ENCODE measurements at places on chromosomes 2 and 18. TPM values are rescaled to one million over a fixed set of nuclear protein-coding genes. Genes with fewer than 3 reads are reported as not detected.

The NAT8 gene
- total RNA-seq = not detected

DNA sequence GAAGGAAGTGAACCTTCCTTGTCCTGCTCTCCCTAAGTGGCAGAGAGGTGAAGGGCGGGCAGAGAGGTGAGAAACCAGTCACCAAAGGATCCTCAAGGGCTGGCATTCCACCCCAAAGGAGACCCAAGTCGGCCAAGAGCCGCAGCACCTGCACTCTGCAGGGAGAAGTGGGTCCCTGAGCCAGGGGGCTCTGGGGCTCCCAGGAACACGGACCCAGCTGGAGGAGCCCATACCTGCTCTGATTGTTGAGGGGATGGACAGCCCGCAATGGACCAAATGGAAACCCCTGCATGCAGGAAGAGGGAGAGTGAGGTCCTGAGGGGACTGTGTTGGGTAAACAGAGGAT is 233.3 kb downstream of the ATAD2B start:
- no peaks in the 10 kb centered on the region for H3K36me3 ChIP-seq
- no peaks in the 10 kb centered on the region for H3K27me3 ChIP-seq
- peaks cover 14% of the 10 kb centered on the region for H3K4me1 ChIP-seq
- no peak overlapping the region for H3K27ac ChIP-seq

DNA sequence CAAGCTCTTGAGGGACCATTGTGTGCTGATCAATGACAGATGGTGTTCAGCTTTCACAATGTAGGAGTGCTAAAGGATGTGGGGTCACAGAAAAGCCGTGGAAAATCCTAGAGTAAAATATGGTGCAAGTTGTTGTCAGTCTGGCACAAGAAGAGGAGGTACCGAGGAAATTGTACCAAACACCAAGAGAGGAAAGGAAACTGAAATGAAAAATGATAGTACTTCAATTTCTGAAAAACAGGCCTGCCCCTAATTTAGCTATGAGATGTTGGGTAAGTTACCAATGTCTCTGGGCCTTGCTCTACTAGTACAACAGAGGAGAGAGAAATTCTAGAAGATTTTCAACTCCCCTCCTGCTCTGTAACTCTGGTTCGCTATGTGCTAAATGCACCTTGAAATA is 78.8 kb upstream of the PELI1 start:
- H3K27me3 ChIP-seq = no peaks in the 10 kb centered on the region
- H3K27ac ChIP-seq = no peak overlapping the region
- peaks cover 9% of the 10 kb centered on the region for H3K4me1 ChIP-seq
- no peak overlapping the region for H3K4me3 ChIP-seq

The HK2 gene
- total RNA-seq = 42.6 TPM

- no peak for DNase-seq
- H3K4me1 ChIP-seq = peaks cover 5% of the 10 kb centered on the region
- H3K27me3 ChIP-seq = no peaks in the 10 kb centered on the region
- H3K4me3 ChIP-seq = no peak overlapping the region
Measured at GRCh38 chr18:3914833-3915610, 465.1 kb downstream of the TGIF1 start.

DNA sequence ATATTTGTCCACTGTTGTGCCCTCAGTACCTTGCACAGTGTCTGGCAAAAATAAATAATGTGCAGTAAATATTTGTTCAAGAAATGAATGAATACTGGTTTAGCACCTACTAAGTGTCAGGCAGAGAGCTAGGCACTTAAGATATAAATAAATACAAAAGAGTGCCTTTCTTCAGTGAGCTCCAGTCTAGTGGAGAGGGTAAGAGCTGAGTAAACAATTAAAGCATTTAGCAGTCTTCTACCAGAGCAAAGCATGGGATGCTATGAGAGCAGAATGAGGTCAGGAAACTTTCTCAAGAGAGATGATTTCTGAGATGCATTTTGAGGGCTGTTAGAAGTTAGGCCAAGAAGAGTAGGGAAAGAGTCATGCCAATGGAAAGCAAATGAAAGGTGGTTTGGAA is 314.7 kb downstream of the DSC3 start:
- H3K27me3 ChIP-seq = no peaks in the 10 kb centered on the region
- H3K36me3 ChIP-seq = no peaks in the 10 kb centered on the region
- no peak overlapping the region for H3K27ac ChIP-seq
- H3K4me3 ChIP-seq = no peak overlapping the region
- no peak for DNase-seq

The LINC00305 gene
- total RNA-seq = not detected

GRCh38 chr2:32284321-32284720 is 6.6 kb downstream of the YIPF4 start:
- H3K27ac ChIP-seq = no peak overlapping the region
- H3K4me3 ChIP-seq = no peak overlapping the region
- H3K4me1 ChIP-seq = peaks cover 14% of the 10 kb centered on the region
- H3K27me3 ChIP-seq = no peaks in the 10 kb centered on the region
- no peaks in the 10 kb centered on the region for H3K36me3 ChIP-seq

GRCh38 chr2:207787017-207787416 is 17.3 kb upstream of the FZD5 start:
- H3K4me1 ChIP-seq = no peaks in the 10 kb centered on the region
- no peak overlapping the region for H3K27ac ChIP-seq
- H3K27me3 ChIP-seq = no peaks in the 10 kb centered on the region
- no peak overlapping the region for H3K4me3 ChIP-seq
- DNase-seq = no peak

DNA sequence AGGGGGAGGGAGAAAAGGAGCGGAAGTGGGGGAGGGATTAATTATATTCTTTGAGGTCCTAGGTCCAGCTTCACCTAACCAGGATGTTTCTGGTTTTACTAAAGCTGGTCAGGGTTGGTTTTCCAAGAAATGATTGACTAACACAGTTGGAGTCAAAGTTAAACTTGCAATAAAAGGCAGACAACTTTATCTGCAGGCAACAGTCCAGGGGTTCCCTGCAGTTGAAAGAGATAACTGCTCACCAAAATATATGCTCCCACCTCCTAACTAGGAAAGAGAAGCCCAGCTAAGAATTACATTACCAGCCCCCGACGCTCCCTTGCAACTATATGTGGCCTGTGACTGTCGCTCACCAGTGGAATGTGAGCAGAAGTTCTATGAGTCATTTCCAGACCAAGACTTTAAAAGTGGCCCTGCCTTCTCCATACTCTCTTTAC is 140.0 kb upstream of the PKDCC start:
- no peaks in the 10 kb centered on the region for H3K4me1 ChIP-seq
- H3K27ac ChIP-seq = no peak overlapping the region
- no peak overlapping the region for H3K4me3 ChIP-seq
- peak; percentile 12 for DNase-seq
- H3K27me3 ChIP-seq = no peaks in the 10 kb centered on the region

The AMER3 gene
- not detected for total RNA-seq

The COPS9 gene
- 136 TPM for total RNA-seq

- H3K27ac ChIP-seq = no peak overlapping the region
- H3K4me1 ChIP-seq = no peaks in the 10 kb centered on the region
- peak; percentile 47 for DNase-seq
- H3K36me3 ChIP-seq = no peaks in the 10 kb centered on the region
- H3K27me3 ChIP-seq = peaks cover 33% of the 10 kb centered on the region
Measured at GRCh38 chr18:41745166-41746049, 209.6 kb upstream of the PIK3C3 start.

DNA sequence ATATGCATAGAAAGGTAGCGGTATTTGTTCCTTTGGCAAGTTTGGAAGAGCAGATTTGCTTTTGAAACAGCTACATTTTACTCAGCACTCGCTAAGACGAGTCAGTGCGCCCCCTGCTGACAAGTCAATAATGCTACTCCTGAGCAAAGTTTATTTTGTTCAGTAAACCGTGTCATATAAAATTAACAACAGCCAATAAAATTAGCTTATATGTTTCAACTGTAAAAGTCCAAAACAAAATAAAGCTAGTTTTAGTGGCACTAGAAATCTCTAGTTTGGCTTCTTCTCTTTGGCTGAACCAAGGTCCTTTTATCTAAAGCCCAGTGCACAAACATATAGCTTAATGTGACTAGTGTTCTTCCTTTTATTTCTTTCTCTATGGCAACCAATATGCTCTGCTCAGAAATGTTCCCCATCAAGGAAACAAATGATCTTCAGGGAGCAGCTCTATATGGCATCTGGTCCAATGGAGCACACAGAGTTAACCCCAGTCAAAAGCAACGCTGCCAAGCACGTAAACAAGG is 4.2 kb upstream of the POU3F3 start:
- peak; percentile 73 for DNase-seq
- H3K4me3 ChIP-seq = no peak overlapping the region
- no peak overlapping the region for H3K27ac ChIP-seq
- peaks cover 98% of the 10 kb centered on the region for H3K27me3 ChIP-seq
- peaks cover 9% of the 10 kb centered on the region for H3K4me1 ChIP-seq

DNA sequence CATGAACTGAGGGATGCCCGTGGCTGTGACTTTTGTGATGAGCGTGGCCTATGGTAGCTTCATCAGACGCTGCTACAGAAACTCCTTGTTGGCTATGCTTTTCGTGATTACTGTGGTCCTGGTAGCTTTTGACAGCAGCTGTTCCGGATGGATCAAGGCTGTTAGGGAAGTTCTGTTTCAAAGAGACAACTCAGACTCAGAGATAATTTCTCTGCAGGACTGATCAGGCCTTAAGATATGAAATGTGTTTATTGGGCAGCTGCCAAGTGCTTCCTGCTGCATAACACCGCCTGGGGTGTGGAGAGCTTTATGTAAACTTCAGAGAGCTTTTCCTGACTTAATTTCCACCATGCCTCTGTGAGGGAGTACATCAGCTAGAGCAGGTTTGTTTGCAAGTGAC is 243.8 kb downstream of the TSN start:
- no peaks in the 10 kb centered on the region for H3K36me3 ChIP-seq
- H3K4me3 ChIP-seq = no peak overlapping the region
- peaks cover 43% of the 10 kb centered on the region for H3K4me1 ChIP-seq
- peak; percentile 97 for DNase-seq

GRCh38 chr2:109500910-109501309 is 112.9 kb downstream of the SEPTIN10 start:
- H3K27ac ChIP-seq = no peak overlapping the region
- no peak overlapping the region for H3K4me3 ChIP-seq
- H3K36me3 ChIP-seq = no peaks in the 10 kb centered on the region
- H3K4me1 ChIP-seq = no peaks in the 10 kb centered on the region

The NOSTRIN gene
- total RNA-seq = not detected

DNA sequence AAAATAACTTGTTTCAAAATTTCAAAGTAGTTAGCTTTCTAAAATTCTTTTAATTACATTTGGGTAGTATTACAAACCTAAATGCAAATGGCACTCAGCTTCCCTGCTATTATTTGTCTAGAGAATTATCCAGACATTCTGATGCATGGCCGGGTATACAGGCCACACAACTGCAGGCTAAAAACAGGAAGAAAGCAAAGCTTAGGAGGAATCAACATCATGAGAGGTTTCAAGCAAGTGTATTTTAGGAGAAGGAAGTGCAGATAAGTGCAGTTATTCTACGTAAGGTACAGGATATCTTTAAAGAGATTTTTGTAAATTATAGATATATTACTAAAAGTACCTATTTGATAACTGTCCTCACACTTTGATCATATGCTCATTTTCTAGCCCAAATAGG is 46.8 kb upstream of the RNU4ATAC start:
- peaks cover 37% of the 10 kb centered on the region for H3K4me1 ChIP-seq
- DNase-seq = no peak
- H3K4me3 ChIP-seq = no peak overlapping the region
- no peaks in the 10 kb centered on the region for H3K27me3 ChIP-seq

- DNase-seq = no peak
- no peak overlapping the region for H3K27ac ChIP-seq
- no peaks in the 10 kb centered on the region for H3K27me3 ChIP-seq
- no peak overlapping the region for H3K4me3 ChIP-seq
Measured at GRCh38 chr2:207315131-207315530, 149.4 kb upstream of the KLF7 start.

The KCNJ3 gene
- not detected for total RNA-seq
